ENCODE measurements at places on chromosomes 1 and 21. TPM values are rescaled to one million over a fixed set of nuclear protein-coding genes. Genes with fewer than 3 reads are reported as not detected.
A peak's percentile ranks its signal among the peaks of the same experiment; 100 is the strongest.

The PCAT6 gene
- 0.62 TPM for total RNA-seq

The NIPAL3 gene
- total RNA-seq, result 5.7 TPM

The CD53 gene
- 358 TPM for total RNA-seq

The FCGR1A gene
- total RNA-seq, result not detected

The S100A8 gene
- total RNA-seq, result not detected

The HSD3B2 gene
- total RNA-seq, result 0.56 TPM

The GBP5 gene
- total RNA-seq, result 0.56 TPM

The METTL25B gene
- 25.2 TPM for total RNA-seq

- no peak for DNase-seq
Measured at GRCh38 chr1:37814252-37814651, 6.2 kb upstream of the YRDC start.

DNA sequence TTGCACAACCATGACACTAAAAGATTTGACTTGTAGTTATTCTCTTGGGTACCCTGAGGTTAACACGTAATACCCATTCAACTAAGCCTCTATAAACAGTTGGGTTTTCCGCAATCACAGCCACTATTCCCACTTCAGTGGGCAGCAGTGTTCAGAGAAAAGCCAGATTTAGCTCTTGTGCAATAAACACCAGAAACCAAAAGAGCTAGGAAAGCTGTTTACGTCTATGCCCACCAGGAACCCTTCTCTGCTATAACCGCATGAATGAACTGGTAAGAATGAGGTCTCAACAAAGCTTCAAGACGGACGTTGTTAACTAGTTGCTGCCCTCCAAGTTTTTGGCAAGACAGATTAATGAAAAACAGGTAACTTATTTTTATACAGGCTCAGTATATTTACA, 101.3 kb downstream of the SLC45A1 start:
- no peak for DNase-seq

GRCh38 chr1:197912739-197913494, 4.3 kb upstream of the LHX9 start:
- no peak for DNase-seq

DNA sequence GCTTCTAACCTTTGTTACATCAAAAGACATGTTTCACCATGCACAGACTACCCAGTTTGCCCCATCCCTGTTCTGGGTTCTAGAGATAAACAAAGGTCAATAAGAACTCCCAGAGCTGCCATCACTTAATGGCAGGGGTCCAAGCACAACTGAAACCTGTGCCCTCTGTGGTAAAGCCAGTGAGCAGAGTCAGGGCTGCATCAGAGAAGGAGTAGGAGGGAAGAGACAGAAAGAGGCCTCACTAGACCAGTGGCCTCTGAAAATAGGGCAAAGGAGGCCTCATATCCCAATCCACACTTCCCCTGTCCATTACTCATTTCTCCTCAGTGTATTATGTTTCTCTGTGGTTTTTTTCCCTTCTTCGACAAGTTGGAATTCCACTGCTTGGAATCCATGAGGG, 10.2 kb downstream of the ATP1A2 start:
- no peak for DNase-seq

GRCh38 chr1:113253187-113253586, 137.1 kb upstream of the MAGI3 start:
- DNase-seq, result no peak

DNA sequence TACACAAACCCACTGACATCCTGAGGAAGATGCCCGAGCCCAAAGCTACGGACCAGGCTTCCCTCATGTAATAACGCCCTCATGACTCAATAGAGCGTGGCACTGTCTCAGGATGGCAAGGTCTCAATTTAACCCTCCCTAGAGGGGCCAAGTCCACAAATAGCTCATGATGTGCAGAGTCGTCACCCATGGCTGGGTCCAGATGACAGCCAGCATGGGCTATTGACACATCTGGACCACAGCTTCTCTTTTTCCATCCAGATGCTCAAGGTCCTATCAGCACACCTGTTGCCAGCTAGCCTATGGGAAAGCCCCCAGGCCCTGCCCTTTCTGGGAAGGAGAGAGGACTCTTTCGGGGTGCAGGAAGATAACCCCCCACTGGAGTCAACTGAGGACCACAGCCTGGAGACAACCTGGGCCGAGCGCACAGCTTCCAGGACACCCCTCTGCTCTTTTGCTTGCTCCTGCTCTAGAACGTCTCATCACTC, 2.8 kb downstream of the LAPTM5 start:
- DNase-seq, result peak; percentile 95

- no peak for DNase-seq
Measured at GRCh38 chr1:182608845-182609610, 4.8 kb upstream of the RGS16 start.

DNA sequence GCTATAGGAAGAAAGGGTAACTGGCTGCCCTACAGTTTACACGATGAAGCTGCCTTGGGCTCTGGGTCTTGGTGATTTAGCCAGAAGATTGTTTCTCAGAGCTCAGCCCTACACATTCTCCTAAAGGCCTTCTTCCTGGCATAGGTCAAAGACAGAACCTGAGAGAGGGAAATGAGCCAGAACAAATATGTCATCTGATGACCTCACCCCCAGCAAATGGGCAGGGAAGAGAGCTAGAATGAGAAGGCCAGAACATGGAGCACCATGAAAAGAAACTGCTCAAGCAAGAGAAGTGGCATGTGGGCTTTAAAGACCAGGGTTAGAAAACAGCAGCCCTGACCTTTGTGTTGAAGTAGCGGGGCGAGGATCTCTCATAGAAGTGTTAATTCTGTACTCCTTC, 5.5 kb upstream of the ILDR2 start:
- no peak for DNase-seq

DNA sequence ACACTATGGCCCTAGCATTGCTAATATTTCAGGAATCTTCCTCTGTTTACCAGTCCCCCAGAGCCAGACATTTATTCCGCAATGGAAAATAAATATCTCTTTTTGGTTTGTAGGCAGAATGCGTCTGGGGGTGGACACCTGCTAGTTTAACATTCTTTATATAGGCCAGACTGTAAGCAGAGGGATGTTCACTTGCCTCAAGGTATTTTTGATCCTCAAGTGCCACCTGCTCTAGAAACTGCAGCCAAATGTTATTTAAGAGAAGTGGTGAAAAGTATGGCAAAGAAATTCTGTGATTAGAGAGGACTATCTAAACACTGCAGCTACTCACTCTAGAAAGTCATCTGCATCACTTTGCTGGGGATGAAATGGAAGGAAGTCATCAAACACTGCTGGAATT, 164.7 kb downstream of the NEGR1 start:
- DNase-seq, result no peak

- DNase-seq, result no peak
Measured at GRCh38 chr1:94276988-94277434, 39.6 kb upstream of the ARHGAP29 start.

DNA sequence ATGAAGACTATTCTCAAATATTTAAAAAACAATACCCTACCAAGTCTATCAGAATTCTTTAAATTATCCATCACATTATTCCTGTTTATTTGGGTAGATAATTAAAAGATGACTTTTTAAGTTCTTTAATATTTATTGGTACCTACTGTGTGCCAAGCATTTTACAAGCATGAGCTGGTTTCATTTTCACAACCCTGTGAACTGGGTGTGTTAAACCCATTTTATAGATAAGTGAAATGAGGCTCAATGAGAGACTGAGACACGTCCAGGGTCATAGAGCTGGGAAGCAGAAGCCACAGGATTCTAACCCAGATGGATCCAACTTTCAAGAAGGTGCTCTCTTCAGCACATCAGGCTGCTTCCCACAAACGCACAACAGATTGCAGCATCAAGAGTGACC, 12.3 kb downstream of the LRRN2 start:
- no peak for DNase-seq

GRCh38 chr1:158014731-158015320, 21.4 kb downstream of the KIRREL1 start:
- no peak for DNase-seq

DNA sequence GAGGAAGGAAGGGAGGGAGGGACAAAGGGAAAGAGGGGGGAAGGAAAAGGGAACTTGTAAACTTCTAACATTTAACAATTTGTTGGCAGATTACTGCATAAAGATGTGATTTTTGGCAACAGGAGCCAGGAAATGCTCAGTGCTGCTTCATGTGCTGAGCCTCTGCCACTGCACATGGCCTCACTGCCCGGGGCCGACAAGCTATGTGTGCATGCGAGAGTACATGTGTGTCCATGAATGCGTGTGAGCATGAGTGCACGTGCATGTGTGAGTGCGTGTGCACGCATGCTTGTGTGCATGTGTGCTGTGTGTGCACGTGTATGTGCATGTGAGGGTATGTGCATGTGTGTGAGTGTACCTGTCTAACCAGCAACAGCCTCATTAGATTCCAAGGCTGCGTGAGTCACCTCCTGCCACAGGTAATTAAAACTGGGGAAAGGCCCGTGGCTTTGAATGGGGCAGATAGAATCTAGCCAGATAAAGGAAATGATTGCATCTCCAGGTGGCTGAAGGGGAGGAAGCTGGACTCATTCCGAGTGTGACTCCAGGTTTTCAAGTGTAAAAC, 41.4 kb upstream of the TSPEAR start:
- DNase-seq, result no peak

- no peak for DNase-seq
Measured at GRCh38 chr1:185520188-185520920, 203.3 kb upstream of the IVNS1ABP start.

DNA sequence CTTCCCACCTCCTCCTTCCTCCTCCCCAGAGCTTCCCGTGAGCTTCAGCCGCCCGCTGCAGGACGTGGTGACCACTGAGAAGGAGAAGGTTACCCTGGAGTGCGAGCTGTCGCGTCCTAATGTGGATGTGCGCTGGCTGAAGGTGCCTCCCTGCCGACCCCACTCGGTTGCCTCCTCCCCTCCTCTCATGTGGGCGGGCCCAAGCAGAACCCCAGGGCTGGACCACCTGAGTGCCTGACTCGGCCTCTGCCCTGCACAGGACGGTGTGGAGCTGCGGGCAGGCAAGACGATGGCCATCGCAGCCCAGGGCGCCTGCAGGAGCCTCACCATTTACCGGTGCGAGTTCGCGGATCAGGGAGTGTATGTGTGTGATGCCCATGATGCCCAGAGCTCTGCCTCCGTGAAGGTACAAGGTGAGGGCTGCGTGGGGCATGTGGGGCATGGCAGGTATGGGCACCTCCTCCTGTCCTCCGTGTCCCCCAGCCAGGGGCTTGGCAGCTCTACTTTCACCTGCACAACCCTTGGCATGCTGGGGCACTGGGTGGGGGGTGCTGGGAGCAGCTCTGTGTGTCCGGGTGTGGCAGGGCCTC, 69.2 kb downstream of the OBSCN start:
- no peak for DNase-seq

- DNase-seq, result no peak
Measured at GRCh38 chr1:11531314-11531870, 52.4 kb downstream of the DISP3 start.

DNA sequence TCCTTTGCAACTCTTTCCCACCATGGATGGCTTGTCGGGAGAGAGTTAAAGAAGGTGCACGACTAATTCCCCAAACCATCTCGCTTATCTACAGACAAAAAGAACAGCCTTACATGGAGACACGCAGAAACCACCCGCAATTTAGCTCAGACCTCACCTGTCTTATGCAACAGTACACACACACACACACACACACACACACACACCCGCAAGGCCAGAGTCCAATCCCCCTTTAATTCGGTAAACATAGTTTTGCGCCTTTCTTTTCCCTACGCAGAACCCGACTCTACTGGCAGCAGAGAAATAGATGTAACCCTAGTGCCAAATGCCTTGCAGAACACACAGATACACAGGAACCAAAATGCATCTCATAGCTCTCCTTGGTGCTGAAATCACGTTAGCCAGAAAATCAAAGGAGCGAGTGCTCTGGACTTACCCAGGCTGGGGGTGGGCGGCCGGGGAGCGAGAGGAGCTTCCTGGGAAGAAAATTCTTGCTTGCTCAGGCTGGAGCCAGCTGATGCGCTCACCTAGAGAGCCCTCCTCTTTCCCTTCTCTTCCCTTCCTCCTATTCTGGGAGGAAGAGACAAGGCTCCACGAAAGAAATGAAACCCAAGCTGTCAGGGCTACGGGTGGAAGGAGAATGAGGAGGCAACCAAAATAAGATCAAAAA, 470 bp downstream of the TNR start:
- DNase-seq, result no peak

DNA sequence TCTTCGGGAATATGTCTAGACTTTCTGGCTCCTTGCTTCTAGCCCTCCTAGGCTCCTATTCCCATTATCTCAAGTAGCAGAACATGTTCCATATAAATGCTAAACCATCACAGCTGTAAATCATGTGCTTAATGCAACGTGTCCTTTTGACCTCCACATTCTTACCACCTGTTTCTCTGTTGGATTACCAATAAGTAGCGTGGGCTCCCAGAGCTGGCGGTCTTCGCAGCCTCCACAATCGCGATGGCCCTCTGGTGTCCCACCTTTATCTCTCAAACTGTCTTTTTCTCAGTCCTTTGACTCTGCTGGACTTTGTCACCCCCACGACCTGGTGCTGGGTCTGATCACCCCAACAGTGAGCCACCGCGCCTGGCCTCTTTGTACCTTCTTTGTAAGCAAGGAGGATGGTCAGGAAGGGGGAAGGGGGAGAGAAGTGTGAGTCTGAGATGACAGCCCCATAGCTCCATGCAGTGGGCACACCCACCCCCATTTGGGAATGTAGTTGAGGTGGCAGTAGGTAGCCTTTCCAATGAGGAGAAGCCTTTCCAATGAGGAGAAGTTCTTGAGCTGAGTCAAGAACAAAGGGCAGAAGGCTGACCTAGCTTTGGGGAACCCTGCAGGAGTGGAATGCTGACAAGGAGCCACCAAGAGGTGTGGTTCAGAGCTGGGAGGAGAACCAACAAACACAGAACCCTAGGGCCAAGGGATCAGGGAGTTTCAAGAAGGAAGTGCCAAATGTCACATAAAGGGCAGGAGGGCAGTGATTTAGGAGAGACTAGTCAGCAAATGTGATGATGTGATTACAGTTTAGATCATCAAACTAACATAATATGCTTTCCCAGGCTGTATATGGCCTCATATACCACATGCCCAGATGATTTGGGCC, 14.2 kb downstream of the TRAF5 start:
- DNase-seq, result no peak

- peak; percentile 17 for DNase-seq
Measured at GRCh38 chr1:207579436-207579799, 65.5 kb upstream of the CR1L start.

DNA sequence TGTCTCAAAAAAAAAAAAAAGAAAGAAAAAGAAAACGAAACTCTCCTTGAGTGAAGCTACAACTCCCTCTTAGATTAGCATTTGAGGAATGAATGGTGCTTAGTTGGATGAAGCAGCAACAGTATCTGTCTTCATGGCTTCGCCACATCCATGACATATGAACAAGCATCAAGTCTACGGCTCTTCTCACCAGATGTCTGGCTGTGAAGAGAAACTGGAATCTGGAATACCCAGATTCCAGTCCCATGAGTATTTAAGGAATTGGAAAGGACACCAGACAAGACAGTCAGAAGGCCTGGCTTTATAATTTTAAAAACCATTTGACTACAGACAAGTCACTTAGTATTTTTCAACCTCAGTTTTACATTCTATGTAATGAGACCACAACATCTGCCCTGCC, 38.0 kb upstream of the TADA1 start:
- DNase-seq, result no peak

GRCh38 chr1:189205863-189206262, 1271.8 kb downstream of the BRINP3 start:
- DNase-seq, result no peak

DNA sequence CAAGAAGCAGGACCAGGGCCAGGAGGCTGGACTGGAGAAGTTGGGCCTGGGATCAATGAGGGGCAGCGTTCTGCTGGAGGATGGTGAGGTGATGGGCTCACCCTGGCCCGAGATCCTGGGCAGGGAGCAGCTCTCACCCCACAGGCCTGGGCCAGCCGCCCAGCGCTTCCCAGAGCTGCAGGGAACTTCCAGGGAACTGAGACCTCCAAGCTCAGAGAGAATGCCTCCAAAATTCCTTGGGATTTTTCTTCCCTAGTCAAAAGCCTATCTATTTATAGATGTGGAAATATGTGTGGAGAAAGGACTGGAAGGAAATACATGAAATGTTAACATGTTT, 121.2 kb downstream of the SPSB1 start:
- no peak for DNase-seq

Measured in GM12878 (cell line).